NCI-H187 treated with DMSO at 0.1 percent for 48 hours (cell line): ENCODE measurements at places on chromosomes 7 and 10.

- DNase-seq, result no peak
Observed at GRCh38 chr10:34538281-34538829, 276.7 kb downstream of the PARD3 start.

GRCh38 chr7:81692146-81692905, 77.5 kb downstream of the HGF start:
- no peak for DNase-seq

DNA sequence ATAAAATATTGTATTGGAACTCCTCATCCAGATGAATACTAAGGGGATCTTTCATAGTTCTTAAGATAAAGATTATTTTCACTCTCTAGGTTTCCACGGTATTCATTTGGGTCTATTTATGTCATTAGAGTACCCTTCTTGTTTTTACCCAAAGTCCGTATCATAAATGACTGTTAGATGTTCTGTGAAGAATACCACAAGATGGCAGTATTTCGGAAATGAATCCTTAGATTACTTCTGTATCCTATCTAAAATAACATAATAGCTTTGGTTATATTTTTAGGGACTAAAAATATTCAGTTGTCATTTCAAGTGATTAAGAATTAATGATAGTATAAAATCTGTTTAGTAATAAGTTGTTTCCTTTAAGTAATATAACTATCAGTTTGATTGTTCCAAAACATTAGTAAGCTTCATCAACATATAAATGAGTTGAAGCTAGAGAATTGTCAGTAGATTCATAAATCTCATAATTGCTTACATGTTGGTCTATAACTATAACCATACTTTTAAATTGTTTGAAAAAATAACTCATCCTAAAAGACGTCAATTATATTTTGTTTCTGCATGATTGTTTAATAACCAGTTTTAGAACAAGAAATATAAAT, 337.5 kb upstream of the KCND2 start:
- DNase-seq, result peak; percentile 8

DNA sequence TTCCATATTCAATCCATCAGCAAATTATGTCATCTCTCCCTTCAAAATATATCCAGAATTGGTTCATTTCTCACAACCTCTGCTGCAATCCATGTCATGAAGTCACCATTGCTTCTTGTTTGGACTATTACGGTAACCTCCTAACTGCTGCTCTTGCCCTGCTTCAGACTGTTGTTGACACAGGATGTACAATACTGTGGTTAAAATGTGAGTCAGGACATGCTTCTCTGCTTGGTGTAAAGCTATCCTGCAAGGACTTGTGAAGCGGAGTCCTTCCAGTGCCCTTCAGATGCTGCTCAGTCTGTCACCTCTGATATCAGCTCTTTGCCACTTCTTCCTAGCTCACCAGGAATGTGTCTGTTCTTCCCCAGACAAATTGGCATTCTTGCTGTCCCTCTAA, 10.4 kb upstream of the NXPH1 start:
- DNase-seq, result no peak

- no peak for DNase-seq
Observed at GRCh38 chr7:105643851-105644250, 62.6 kb upstream of the EFCAB10 start.

GRCh38 chr7:135197906-135198655, 13.2 kb downstream of the WDR91 start:
- no peak for DNase-seq

GRCh38 chr7:36765605-36766004, 41.3 kb upstream of the AOAH start:
- DNase-seq, result no peak

GRCh38 chr10:660970-661596, 28.4 kb downstream of the DIP2C start:
- DNase-seq, result no peak

DNA sequence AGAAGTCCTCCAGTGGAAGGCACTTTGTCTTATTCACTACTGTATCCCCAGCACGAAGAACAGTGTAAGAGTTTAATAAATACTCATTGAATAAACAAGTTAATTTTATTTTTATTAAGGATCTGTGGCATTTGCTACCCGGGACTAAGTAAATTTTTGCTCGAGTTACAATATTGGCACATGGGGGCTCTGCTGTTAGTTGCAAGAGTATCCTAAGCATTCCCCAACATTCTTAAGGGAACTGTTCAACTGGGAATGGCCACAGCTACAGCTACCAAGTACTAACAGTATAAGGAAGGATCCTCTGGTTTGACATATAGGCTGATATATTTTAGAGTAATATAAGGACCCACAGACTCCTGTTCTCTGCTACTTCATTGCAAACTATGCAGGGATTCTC, 8.7 kb upstream of the LRRTM3 start:
- DNase-seq, result no peak

- DNase-seq, result no peak
Observed at GRCh38 chr7:41437257-41438196, 265.4 kb downstream of the INHBA start.

DNA sequence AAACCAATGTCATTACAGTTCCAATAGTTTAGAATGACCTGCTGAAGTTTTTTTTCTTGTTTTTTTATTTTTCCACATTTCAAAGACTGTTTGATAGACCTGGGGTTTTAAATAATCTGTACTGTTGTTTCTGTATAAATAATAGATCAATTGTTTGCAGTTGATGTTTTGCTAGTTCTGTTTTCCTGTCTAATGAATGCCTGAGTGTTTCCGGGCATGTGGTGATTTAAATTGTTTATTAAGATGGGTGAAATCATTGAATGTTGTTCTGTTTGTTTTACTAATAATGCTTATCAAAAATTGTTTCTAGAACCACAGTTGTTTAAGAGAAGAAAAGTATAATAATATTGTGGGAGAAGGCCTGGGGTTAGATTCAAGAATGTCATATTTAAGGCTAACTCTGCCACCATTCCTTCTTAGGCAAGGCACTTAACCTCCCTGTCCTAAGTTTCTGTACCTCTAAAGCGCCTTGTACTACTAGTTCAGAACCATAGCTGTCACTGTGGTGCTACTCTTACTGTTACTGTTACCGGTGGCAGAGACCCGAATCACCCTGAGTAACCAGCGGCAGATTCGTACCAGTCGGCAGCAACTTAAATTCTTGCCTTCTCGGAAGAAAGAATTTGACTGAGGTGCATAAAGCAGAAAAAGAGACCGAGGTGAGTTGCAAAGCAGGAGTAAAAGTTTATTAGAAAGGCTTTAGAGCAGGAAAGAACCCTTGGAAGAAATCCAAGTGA, 1014.1 kb downstream of the REEP3 start:
- no peak for DNase-seq

DNA sequence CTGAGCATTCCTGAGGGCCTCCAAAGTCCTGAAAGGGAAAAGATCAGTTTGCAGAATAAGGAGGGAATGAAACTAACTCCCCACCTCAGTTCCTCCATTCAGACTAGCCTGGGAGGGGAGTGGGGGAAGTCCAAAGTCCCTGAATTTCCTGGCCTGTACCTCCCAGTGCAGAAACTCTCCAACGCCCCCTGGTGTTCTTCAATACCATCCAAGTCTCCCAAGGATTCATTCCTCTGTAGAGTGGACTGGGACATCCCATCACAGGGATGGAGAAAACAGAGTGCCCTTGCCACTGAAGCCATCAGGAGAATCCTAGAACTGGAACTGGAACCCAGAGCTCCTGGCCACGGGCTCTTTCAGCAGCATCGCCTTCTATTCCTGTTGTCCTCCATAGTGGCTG, 1.6 kb upstream of the COL13A1 start:
- no peak for DNase-seq

- DNase-seq, result no peak
Observed at GRCh38 chr7:64992971-64993370, 2.1 kb upstream of the ZNF117 start.

- DNase-seq, result no peak
Observed at GRCh38 chr10:112565434-112566053, 118.5 kb downstream of the VTI1A start.

DNA sequence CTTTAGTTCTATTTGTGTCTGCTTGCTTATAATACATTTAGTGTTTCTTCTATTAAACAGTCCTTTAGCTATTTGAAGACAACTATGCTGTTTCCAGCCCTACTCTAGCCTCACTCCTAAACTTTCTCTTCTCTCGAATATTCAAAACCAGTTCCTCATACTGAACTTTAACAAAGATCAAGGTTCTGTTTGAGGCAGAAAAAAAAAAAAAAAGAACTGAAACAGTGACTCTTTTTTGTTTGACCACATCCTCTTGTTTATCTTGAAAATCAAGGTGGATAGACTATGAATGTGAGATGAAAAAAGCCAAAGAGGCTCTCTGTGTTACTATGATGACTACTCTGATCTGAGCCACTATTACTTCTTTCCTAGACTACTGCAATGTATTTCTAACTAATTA, 154.3 kb downstream of the ZNF365 start:
- no peak for DNase-seq

GRCh38 chr10:79223091-79224048, 123.9 kb upstream of the PPIF start:
- no peak for DNase-seq

- no peak for DNase-seq
Observed at GRCh38 chr7:157566631-157567006, 229.8 kb downstream of the DNAJB6 start.

- no peak for DNase-seq
Observed at GRCh38 chr10:74792726-74793125, 33.7 kb upstream of the KAT6B start.

- DNase-seq, result no peak
Observed at GRCh38 chr7:80060218-80060806, 74.3 kb upstream of the GNAI1 start.

DNA sequence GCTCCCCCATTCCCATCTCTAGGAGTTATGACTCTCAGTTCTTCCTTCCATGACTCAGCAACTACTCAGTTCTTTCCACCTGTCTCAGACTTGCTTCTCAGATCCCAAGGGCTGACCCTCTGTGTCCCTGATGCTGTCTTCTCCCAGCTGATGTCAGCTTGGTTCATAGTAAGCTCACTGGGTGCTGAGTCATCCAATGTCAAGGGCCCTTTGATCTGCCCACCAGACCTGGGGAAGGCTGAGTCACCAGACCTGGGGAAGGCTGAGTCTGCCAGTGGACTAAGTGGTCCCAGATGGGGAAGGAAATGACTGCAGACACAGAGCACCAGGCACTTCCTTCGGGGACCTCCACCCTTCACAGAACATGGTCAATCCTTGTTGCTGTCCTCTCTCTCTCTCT, 76.1 kb upstream of the ZEB1 start:
- no peak for DNase-seq

DNA sequence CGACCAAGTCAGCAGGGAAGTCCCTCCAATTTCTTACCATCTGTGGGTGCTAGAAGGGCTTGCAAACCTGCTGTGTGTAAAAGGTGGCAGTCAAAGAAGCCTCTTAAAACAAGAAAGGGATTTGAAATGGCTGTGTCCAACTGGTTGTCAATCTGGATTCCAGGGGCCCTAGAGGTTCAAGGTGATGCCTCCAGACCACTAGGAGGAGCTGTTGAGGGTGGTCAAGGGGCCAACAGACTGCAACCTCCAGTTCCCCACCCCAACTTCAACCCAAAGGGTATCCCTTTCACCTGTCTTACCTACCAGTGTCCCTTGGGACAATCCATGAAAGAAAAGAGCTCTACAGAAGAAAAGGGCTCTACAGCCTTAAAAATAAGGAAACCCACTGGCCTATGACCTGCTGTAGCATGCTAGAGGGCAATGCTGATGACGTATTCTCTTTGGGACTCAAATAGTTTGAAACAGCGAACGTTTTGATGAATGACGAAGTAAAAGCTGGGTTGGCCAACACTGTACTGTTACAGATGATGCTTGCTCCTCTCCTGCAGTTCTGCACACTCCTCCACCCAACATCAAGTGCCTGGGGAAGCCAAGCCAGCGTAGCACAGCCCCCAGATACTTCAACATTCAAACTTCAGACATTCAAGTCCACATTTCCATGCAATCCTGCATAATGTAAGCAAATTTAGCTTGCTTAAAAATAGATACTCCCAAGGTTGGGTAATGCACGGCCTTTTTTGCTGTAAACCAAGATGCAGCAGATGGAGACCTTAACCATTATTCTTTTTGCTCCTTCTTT, 45.9 kb upstream of the WDR11 start:
- DNase-seq, result no peak

DNA sequence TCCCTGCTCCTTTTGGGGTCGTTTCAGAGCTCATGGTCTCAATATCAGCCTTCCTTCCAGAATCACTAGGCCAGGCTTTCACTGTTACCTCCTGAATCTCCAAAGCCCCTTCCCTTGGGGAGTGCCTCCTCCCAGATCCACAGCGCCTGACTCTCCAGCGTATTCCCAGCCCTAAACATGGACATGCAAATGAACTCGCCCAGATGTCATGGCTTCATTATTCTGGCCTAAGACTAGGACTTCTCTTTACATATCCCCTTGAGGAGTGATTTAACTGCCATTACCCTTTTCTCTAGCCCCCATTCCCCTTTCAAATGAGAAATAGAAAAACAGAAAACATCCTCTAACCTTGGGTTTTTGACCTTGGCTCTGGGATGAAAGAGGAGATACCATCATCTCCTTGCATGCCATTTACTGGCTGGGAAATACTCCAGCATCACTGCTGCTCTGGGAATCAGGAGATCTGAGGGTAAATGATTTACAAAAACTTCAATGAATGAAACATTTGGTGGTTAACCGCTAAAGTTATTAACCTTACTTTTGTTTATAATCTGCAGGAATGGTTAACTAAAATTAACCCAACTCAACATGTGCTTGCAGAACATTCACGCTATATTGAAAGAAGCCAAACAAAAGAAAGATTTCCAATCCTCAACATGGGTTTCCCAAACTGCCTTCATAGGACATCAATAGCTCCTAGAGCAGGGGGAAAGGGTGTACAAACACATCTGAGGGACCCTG, 37.0 kb downstream of the FAM171A1 start:
- no peak for DNase-seq

- DNase-seq, result no peak
Observed at GRCh38 chr7:150567871-150568301, 696 bp downstream of the GIMAP4 start.

GRCh38 chr7:137636376-137636775, 210.4 kb downstream of the DGKI start:
- no peak for DNase-seq

- DNase-seq, result no peak
Observed at GRCh38 chr10:131144196-131144595, 167.3 kb downstream of the TCERG1L start.

- DNase-seq, result no peak
Observed at GRCh38 chr10:132987671-132988571, 45.6 kb upstream of the CFAP46 start.

- DNase-seq, result no peak
Observed at GRCh38 chr10:46301056-46301645, 14.4 kb downstream of the ANTXRL start.

DNA sequence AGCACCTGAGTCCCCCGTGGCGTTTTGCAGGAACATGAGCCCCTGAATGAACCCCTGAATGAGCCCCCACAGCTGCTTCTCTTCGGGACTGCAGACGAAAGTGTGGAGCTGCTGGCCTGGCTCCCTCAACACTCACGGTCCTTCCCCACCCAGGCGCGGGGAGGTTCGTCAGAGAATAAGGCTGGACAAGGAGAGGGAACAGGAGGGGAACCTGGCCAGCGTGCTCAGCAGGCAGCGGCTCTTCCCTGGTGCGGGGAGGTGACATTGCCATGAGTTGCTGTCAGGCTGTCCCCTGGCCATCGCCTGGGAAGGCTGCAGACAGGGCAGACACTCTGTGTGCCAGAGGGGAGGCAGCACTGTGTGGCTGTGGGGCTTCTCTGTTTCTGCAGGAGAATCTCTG, 80.9 kb upstream of the SHH start:
- DNase-seq, result no peak

GRCh38 chr10:84310470-84310869, 17.9 kb upstream of the CCSER2 start:
- DNase-seq, result no peak
